ENCODE measurements at places on chromosomes 16 and 17. TPM values are rescaled to one million over a fixed set of nuclear protein-coding genes. Genes with fewer than 3 reads are reported as not detected.

DNA sequence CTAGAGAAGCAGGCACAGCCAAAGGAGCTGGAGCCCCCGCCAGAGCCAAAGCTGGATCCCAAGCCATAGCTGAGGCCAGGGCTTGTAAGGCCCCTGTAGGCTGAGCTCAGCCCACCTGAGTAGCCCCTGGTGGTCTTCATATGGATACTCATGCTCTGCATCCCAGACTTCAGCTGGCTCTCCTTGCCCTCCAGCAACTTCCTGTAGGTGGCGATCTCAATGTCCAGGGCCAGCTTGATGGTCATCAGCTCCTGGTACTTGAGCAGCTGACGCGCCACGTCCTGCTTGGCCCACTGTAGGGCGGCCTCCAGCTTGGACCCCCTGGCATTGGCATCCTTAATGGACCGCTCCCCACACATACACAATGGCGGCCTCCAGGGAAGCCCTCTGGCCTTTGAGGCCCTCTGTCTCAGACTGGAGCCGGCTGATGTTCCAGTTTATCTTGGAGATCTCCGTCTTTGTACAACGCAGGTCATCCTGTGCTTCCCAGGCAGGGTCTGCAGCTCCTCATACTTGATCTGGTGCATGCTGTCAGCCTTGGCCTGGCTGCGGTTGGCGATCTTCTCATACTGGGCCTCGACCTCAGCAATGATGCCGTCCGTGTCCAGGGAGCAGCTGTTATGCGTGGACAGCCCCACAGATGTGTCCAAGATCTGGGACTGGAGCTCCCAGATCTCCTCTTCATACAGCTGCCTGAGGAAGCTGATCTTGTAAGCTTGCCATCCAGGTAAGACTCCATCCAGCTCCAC is 28.9 kb downstream of the IKZF3 start:
- no peak for DNase-seq

DNA sequence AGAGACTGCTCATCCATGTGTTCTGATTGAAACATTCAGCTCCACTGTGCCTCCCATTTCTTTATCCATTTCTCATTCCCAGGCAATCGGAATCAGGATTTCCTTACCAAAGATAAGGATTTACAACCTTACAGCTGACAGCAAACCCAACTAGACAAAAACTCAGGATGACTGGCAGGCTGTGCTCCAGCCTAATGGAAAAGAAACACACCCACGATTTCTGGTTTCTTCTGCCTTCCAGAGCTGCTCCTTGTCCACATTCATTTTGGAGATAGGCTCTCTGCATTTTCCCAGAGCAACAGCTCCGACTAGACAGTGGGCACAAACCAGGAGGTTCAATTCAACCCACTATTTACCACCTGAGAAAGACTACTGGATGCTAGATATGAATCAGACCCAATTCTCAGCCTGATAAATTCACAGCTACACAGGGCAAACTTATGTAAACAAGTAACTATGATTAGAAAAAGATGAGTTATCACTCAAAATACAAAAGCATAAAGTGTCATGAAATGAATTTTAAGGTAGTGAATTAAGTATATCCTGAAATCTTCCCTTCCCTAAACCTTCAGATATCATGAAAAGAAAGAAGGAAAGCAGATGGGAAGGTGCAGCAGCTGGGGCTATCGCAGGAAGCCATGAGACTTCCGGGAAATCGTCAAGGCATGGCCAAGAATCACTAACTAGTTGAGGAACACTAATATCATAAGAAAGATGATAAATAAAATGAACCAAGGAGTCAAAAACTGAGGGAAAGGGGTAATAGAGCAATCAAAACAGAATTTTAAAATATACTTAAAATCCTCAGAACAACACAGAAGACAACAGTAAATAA is 44.8 kb upstream of the CLEC18B start:
- no peak for DNase-seq

- DNase-seq, result no peak
Measured at GRCh38 chr16:65579050-65579449, 457.2 kb upstream of the CDH11 start.

- no peak for DNase-seq
Measured at GRCh38 chr17:9406046-9406606, 169.5 kb downstream of the STX8 start.

GRCh38 chr17:82018152-82018988 is 4.3 kb downstream of the CENPX start:
- DNase-seq, result no peak

- peak; percentile 73 for DNase-seq
Measured at GRCh38 chr17:21041741-21042457, 912 bp downstream of the USP22 start.

DNA sequence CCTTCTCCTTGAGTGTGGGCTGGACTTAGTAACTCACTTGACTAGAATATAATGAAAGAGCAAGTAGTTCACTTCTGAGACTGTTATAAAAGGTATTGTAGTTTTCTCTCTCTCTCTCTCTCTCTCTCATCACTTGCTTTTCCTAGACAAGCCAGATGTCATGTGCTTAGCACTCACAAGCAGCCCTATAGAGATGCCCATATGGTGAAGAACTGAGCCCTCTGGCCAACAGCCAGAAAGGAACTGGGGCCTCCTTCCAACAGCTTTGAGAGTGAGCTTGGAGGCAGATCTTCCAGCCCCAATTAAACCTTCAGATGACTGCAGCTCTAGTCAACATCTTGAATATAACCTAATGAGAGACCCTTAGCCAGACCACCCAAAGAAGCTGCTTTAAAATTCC is 440.5 kb downstream of the GRIN2A start:
- DNase-seq, result no peak

DNA sequence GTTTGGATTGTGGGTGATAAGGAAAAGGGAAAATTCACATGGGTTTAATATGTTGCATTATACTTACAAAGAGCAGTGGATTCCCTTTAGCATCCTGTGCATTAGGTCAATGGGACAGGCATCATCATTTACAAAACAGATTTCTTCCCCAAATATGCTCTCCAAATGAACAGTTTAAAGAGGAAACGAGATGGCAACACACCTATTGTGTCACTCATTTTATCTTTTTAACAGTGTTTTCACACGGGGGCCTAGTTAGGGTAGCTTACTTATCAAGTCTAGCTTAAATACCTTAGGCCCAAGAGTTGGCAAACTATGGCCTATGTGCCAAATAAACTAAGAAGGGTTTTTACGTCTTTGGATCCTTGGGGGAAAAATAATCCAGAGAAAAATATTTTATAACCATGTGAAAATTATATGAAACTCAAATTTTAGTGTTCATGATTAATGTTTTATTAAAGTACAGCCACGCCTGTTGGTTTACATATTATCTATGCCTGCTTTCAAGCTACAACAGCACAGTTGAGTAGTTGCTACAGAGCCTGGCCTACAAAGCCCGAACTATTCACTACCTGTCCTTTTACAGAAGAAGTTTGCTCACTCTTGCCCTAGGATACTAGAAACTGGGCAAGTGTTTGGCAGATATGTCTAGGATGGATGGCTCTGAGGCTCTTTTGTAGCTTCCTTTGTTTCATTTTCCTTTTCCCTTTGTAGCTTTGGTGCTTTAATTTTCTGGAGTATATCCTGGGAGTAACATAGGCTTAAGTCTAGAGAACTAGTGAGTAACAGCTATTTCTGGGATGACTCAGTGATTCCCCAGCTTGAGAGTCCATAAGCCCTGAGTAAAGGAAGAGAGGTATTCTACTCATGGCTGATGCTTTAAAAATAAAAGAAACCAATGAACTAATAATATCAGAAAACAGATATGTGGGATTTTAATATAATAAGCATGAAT is 12.4 kb downstream of the NUP93 start:
- no peak for DNase-seq

DNA sequence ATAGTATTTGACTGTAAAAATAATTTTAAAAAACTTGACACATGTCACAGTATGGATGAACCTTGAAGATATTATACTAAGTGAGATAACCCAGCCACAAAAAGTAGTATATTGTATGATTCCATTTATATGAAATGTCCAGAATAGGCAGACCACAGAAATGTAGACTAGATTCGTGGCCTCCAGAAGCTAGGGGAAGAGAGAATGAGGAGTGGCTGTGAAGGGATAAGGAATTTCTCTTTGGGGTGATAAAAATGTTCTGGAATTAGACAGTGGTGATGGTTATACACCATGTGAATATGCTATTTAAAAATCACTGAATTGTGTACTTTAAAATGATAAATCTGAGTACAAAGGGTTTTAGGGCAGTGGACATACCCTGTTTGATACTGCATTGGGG is 253.1 kb upstream of the DYNLRB2 start:
- DNase-seq, result no peak

- no peak for DNase-seq
Measured at GRCh38 chr16:10654592-10655414, 39.9 kb downstream of the TEKT5 start.

DNA sequence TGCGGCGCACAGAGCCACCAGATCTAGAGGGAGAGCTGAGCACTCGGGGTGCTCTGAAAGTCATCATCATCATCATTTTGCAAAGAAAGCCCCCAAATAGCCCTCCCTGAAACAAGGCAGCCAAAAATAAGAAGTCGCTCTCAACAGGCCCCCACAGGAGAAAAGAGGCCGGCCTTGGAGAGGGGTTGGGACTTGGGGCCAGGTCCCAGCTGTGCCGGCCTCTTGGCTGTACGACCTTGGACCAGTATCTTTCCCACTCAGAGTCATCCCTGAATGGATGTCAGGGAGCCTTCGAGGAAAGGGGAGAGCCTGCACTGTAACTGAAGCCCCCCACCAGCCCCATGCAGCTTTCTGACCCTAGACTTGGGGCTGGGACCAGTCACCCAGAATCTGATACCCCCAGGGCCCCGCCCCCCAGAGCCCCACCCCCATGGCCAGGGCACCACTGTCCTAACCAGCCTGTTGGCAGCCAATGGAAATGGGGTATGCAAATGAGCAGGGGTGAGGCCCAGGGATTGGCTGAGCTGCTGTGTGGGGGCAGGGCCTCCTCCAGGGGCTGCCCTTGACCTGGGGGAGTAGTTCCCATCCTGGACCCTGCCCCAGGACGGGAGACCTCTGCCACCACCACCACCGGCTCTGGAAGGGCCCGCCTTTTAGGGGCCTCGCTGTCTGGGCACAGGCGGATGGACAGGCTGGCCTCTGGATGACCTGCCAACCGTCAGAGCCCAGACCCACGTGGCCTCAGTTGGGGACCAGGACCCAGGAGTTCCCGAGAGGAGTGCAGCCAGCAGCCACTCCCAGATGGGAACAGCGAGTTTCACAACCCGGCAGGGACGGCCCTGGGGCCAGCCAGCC is 15.4 kb downstream of the ZFPM1 start:
- peak; percentile 64 for DNase-seq

GRCh38 chr16:78608305-78608776 is 508.9 kb downstream of the WWOX start:
- no peak for DNase-seq

GRCh38 chr16:66541388-66542355 is 8.2 kb downstream of the TK2 start:
- no peak for DNase-seq

The SMIM36 gene
- total RNA-seq, result not detected

The PFAS gene
- total RNA-seq, result 68.2 TPM

The CMC2 gene
- 89.5 TPM for total RNA-seq

The RPGRIP1L gene
- total RNA-seq, result 14.0 TPM

The IL21R gene
- total RNA-seq, result 0.35 TPM

The SLC46A1 gene
- 14.9 TPM for total RNA-seq

The KLHL11 gene
- 14.5 TPM for total RNA-seq

Measured in PC-9 (cell line).